Activated CD4-positive, CD25-positive, alpha-beta regulatory T cell treated with anti-CD3 and anti-CD28 coated beads, Interleukin-2, amount 50 U/mL, for 72 hours (primary cell): ENCODE measurements at places on chromosomes 6 and 20.

GRCh38 chr6:22035690-22036089, 261.1 kb downstream of the PRL start:
- no peak for DNase-seq

GRCh38 chr6:15735567-15736265, 72.9 kb upstream of the DTNBP1 start:
- DNase-seq = no peak

DNA sequence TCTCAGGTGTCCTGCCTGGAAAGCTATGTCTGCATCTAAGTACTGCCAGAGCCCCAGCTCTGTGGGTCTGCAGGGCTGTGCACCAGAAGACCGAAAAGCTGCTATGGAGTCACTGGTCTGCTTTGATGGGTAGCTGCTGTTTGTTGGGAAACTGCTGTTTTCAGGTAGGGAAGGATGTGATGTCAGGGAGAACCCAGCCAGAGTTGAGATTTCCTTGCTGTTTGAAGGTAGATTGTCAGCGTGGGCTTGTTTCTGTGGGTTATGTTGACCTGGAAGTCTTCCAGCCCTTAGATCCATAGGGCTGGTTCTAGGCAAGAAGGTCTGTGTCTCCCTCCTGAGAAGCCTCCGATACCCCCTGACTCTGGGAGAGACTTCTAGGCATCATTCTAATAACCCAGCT, 12.2 kb upstream of the SHLD1 start:
- DNase-seq = no peak

DNA sequence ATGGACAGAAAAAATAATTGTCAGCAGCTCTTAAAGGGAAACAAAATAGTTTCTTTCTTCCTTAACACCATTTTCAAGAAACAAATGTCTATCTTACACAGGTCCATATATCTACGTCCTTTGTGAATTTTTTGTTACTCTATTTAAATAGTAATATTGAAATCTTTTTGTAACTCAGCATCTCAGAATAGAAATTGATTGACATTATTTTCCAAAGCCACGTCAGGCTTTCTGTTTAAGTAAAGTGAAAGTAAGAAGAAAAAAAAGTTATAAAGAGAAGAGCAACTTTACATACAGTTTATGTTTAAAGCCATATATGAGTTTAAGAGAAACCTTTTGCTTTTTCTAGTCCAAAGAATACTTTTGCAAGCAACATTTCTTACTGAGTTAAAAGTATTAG, 402.9 kb upstream of the SOX4 start:
- DNase-seq = no peak

GRCh38 chr20:3765171-3765882, 2.2 kb downstream of the ADISSP start:
- DNase-seq = no peak

DNA sequence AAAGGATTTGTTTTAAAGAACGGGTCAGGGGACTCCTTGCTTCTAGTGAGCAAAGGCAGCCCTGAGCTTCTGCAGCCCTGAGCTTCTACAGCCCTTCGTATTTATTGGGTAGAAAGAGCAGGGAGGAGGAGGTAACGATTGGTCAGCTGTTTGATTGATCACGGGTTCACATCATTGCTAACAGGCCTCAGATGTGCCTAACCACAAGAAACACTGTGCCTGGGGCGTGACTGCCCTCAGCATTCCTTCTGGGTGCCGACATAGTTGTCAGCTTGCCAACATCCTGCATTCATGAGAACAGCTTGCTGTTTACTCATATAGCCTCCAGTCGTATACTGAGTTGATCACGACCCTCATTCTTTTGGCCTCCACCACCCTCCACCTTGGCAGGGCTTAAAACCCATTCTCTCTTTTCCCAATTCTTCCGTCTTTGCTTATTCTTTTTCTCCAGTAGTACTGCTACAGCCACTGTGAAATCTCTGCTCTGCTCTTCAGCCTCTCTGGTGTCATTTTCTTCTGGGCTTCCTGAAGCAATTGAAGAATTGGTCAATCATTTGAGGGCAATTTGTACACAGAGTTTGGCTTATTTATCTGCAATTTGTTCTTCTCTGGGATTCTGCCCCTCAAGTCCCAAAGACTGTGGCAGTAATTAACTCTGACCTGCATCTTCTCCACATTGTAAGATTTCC, 25.4 kb upstream of the NOP56 start:
- DNase-seq = no peak

DNA sequence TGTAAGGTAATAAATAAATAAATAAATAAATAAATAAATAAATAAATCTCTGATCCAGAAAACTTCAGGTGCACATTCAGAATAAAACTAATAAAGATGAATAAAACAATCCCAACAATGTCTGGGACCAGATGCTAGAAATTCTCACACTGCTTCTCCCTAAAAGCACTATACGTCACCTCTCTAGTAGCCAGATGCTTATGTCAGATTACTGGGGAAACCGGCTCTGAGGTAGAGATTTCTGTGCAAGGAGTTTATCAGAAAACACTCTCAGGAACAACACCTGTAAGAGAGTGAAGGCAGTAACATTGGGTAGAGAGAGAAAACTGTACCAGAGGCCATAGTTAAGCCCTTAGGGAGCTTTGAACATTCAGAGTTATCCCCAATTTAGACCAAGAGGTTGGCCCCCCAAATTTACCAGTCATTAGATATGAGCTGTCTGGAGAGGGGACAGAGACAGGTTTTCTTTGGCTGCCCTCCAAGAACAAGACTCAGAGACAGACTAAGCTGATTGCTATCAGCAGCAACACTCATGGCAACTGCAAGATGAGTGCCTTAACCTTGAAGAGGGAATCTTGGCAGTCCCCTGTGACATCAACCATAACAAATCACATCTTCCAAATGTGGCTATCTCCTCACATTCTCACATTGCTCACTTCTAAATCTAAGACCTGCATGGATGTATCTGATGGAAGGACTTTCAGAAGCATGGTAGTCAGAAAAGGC, 151.2 kb upstream of the BMP5 start:
- no peak for DNase-seq

- no peak for DNase-seq
Observed at GRCh38 chr6:31844507-31844906, 17.0 kb downstream of the HSPA1B start.

DNA sequence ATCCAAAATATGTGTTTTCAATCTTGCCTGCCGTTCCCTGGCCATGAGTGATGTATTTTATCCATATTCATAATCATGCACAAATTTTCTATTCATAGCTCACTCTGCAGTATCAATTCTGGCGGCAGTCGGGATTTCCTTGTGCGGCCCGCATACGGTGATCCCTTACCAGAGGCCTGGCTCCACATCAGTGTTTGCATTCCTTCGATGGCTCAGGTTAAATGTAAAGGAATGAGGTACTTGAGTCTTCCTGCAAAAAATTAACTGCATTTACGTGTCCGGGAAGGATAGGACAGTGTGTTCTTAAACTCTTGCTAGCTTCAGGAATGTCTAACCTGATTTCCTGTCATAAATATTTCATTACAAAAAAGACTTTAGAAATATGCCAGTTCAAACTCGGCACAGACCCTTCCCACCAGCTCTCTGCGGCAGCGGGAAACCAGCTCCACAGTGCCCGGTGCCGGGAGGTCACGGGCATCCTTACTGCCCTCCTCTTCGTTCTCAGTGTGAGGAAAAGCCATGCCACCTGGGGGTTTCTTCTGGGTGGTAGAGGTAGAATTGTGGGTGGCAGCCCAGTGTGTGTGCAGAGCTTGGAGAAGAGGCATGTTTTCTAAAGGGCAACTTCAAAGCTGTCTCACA, 154.5 kb downstream of the MOXD1 start:
- no peak for DNase-seq

DNA sequence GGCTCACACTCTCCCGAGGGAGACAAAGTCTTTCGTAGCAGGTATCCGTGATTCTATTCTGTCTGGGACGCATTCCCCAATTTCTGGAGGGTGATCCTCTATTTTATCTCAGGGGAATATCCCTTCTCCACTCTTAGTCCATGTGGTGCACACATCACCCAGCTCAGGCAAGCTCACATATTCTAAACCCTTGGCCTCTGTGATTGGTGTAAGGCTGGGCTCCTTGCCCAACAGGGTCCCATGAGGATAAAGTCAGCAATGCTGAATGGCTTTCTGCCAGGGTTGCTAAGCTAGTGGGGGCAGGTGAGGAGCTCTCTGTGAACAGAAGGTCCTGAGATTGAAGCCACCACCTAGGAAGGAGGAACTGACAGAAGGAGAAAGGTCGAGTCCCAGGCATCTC, 137.2 kb downstream of the CDH26 start:
- DNase-seq = no peak

- no peak for DNase-seq
Observed at GRCh38 chr6:145020114-145020513, 715.2 kb downstream of the EPM2A start.

GRCh38 chr6:17994019-17994418, 6.6 kb upstream of the KIF13A start:
- no peak for DNase-seq

- DNase-seq = no peak
Observed at GRCh38 chr6:44556046-44556445, 168.5 kb downstream of the CDC5L start.

DNA sequence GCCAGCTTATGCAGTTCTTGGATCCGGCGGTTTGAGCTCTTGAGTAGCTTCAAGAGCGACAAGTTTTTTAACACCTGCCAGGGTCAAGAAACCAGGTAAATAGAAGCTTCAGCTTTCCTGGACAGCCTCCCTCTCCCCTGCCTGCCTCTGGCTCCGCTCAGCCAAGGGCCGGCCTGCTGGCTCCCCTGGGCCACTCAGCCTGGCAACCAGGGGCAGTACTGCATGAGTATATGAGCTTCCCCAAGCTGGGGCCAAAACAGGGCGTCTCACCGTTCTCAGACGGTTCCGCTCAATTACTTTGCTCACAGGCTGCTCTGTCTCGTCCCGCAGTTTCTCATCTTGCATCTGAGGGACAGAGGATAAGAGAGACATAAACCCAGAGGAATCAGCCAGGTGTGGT, 856 bp downstream of the TP53TG5 start:
- no peak for DNase-seq

- no peak for DNase-seq
Observed at GRCh38 chr20:63855363-63856097, 5.8 kb upstream of the ABHD16B start.

DNA sequence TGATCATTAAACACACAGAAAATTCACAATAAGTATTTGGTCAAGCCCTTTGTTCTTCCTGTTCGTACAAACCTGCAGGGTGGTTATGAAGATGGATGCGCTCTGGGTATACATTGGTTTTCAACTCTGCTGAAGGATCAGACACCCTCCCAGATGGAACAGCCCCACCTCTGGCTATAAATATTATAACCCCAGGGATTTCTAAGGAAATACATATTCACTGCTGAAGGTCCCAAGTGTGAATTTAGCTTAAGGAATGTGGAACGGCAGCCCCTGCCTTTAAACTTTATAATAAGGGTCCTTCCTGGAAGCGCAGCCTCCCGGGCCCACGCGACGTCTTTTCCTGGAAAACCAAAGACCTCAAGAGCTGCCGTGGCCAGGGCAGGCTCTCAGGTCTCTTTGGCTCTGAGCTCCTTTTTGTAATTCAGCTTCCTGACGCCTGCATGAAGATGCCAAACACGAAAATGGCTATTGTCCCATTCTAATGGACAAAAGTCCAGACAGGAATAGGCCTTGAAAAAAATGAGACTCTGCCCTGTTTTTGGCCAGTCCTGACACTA, 172.4 kb upstream of the SSTR4 start:
- no peak for DNase-seq

GRCh38 chr6:33093855-33094254, 18.1 kb downstream of the HLA-DPB1 start:
- DNase-seq = no peak

DNA sequence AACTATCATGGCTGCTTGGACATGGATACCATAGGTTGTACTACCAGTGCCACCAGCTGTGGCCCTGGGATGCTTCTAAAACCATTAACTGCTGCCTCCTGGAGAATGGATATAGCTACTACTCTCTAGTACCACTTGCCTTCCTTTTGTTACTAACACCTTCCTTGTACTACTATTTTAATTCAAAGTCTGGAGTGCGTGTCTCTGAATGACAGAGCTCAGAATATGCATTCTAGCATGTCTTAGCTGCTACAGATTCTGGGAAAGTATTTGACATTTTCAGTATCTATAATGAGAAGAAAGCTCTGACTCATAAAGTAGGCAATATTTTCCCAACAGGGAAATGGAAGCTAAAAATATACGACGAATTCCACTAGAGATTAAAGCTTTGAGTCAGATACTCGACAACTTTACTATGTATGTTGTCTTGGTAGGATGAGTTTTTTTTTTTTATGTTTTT, 112.3 kb downstream of the PFDN4 start:
- DNase-seq = no peak

DNA sequence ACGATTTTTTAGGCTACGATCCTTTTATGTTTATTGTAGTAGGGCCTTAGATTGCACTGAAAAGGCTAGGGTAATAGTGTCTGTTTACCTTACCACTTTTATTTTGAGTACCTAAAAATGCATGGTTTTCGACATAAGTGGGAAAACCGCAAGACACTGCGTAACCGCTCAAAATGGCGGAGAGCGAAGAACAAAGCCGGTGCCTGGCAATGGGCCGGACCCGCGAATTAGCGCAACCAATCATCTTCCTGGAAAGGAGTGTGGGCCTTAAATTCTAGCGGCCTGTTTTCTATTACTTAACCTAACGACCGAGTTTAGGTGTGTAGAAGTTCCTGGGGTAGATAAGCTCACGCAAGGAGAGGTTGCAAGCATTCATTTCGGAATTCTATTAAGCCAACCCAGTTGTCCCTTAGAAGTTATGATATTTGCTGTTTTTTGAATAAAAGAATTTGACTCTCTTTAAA, 118.0 kb downstream of the HFE start:
- peak; percentile 74 for DNase-seq

- no peak for DNase-seq
Observed at GRCh38 chr6:53731866-53732636, 62.8 kb upstream of the LRRC1 start.

DNA sequence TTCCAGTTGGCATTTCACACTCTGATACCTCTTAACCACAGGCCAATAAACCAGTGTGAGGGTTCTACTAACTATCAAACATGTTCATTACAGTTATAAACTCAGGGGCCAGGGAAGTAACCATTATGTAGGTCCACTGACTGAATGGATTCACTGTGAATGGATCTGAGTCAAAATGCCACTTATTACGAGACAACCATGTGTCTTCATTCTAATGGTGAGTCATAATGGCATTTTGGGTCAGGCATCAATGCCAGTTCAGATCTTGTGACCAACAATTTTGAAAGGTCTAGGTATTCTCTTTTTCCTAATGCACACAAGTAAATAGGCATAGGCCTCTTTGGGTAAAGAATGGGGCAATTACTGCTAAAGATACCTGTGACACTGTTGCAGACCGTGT, 112.2 kb upstream of the HEY2 start:
- no peak for DNase-seq

DNA sequence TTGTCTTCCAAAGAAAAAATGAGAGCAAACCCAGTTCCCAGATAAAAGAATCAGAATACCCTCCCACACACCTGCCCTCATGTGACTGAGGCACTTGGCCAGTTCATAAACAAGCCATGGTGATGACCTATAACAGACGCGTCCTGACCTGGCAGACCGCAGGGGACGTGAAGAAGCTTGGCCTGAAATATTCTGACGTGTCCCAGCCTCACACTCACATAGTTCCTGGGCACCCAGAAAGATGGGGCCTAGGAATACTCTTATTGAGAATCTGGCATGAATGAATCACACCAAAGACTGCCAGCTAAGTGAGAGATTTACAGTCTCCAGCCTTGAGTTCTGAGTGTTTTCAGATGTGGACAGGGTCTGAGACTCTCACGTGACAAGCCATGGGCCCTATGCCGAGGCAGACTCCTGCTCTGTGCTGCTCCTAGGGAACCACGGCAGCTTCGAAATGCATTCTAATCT, 17.2 kb upstream of the MAP3K4 start:
- no peak for DNase-seq
